Upper lobe of left lung (tissue), 6 donors: ENCODE measurements at places on chromosomes 2 and 18.

DNA sequence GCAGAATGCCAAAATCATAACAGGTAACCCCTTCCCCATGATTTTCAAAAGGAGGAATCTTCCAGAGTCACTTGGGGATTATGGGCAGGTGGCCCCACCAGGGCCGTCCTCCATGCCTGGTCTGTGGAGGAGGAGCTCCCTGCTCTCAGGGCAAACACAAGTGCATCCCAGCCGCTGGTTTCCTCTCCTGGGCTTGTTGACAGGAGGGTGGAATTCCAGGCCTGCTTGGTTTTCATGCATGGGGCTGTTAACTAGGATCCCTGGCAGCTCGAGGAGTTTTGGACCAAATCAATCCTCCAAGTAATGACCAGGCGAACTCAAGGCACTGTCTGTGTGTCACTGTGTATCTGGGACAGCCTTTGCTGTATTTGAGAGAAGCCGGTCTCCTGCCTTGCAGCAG lies 45.3 kb downstream of the FOSL2 start:
- H3K36me3 ChIP-seq: no peaks in the 10 kb centered on the region
- no peaks in the 10 kb centered on the region for H3K4me1 ChIP-seq
- DNase-seq: no peak

DNA sequence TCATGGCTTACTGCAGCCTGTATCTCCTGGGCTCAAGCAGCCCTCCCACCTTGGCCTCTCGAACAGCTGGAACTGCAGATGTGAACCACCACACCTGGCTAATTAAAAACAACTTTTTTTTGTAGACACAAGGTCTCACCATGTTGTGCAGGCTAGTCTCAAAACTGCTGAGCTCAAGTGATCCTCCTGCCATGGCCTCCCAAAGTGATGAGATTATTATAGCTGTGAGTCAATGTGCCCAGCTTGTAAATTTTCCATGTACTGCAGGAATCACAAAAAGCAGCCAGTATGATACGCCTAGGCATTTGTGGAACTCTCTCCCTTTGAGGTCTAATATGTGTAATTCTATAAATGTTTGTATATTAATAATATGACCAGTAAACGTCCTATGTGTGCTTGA lies 59.9 kb downstream of the MSH6 start:
- no peak for DNase-seq
- H3K27ac ChIP-seq: no peak overlapping the region
- no peaks in the 10 kb centered on the region for H3K27me3 ChIP-seq

DNA sequence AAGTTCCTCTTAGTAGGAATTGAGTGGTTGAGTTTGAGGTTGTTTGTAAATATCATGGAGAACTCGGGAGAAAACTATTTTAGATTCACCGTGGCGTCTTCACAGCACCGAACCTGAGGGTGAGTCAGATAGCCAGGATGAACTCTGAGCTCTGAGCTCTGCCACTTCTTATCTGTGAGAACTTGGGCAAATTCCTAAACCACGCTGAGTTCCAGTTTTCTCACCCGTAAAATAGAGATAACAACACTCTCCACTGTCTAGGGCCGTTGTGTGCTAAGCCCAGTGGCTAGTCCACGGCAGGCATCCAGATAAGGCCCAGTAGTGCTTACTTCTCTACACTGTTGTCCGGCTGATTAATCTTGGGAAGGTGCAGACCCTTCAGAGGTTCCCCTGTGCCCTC lies 7.0 kb downstream of the KIF5C start:
- no peak for DNase-seq
- H3K36me3 ChIP-seq: no peaks in the 10 kb centered on the region
- H3K4me3 ChIP-seq: no peak overlapping the region
- H3K27ac ChIP-seq: no peak overlapping the region

DNA sequence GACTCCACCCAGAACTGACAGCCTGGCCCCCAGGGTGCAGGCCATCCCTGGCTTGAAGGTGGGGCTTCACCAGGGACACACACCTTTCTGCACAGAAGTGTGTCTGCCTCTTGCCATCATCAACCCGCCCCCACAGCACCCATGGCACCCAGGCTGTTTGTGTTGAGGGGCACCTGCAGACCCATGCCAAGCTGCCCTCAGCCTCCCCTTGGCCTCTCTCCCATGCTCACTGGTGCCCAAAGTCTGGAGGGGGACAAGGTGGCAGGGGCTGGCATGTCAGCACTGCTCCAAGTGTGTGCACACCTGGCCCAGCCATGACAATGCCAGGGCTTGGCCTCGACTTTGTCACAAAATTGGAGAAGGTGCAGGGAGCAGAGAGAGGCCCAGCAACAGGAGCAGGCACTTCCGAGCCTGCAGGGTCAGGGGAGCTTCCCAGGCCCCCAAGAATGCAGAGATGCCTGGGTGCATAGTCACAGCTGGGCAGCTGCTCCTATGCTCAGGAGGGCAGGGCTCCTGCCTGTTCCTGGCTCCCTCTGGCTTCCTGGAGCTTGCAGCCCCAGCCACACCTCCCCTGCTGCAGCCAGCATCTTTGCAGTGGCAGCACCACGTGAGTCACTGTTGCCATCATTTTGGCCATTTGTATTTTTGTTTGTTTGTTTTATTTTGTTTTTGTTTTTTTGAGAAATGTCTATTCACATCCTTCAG lies 280.6 kb upstream of the UBE2E3 start:
- DNase-seq: peak; percentile 20
- no peak overlapping the region for H3K4me3 ChIP-seq
- H3K36me3 ChIP-seq: no peaks in the 10 kb centered on the region
- no peak overlapping the region for H3K27ac ChIP-seq
- no peaks in the 10 kb centered on the region for H3K27me3 ChIP-seq
- no peaks in the 10 kb centered on the region for H3K4me1 ChIP-seq

- H3K27ac ChIP-seq: no peak overlapping the region
- H3K36me3 ChIP-seq: no peaks in the 10 kb centered on the region
- no peak overlapping the region for H3K4me3 ChIP-seq
- DNase-seq: no peak
Observed at GRCh38 chr2:219688560-219689445, 61.4 kb downstream of the SLC4A3 start.

DNA sequence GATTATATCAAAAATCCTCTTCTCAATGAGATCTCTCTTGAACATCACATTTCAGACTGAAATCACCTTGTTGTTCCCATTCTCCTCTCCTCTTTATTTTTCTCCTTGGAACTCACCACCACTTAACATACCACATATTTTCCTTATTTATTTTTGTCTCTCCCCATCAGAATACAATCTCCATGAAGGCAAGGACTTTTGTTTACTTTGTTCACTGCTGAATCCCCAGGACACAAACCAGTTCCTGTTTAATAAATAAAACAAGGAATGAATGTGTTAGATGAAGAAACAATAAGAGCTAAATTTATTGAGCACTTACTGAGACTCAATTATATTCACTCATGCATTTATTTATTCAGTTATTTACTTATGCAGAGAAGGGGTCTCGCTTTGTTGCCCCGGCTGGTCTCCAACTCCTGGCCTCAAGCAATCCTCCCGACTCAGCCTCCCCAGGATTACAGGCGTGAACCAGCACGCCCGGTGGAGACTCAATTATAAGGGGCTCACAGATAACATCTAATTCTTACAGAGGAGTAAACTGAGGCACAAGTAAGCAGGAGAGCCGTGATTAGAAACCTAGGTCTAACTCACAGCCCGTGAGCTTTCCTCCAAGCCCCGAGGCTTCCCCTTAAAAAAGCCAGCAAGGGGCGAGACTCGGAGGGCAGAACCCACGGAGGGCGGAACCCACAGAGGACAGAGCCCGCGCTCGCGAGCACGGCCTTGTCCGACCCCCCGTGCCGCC lies 616 bp upstream of the TAF1B start:
- H3K36me3 ChIP-seq: peaks cover 6% of the 10 kb centered on the region
- peaks cover 22% of the 10 kb centered on the region for H3K4me1 ChIP-seq
- no peaks in the 10 kb centered on the region for H3K27me3 ChIP-seq
- peak overlapping the region; percentile 89 for H3K27ac ChIP-seq
- no peak for DNase-seq

DNA sequence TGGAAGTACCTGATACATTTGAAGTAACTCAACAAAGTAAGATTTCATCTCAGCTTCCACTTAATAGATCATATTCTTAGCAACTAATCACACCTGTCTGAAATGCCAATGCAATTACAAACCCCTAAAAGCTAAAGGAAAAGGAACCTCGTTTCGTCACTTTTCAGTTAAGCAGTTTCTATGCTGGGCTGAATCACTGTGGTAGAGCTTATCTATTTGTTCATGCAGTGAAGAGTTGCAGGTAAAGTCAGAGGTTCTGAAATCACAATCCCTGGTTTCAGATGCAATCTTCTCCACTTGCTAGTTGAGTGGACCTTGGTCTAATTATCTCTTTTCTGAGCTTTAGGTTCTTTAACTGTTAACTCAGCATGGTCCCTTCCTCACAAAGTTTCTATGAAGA lies 6.3 kb downstream of the HRH4 start:
- H3K27me3 ChIP-seq: no peaks in the 10 kb centered on the region
- no peak overlapping the region for H3K4me3 ChIP-seq
- no peaks in the 10 kb centered on the region for H3K4me1 ChIP-seq

GRCh38 chr2:150100336-150100735 lies 387.1 kb downstream of the RND3 start:
- peaks cover 11% of the 10 kb centered on the region for H3K4me1 ChIP-seq
- no peak overlapping the region for H3K27ac ChIP-seq
- DNase-seq: no peak
- H3K4me3 ChIP-seq: no peak overlapping the region
- no peaks in the 10 kb centered on the region for H3K36me3 ChIP-seq
- H3K27me3 ChIP-seq: no peaks in the 10 kb centered on the region
